Left kidney (tissue), 8 donors: ENCODE measurements at places on chromosomes 3 and 15. TPM values are rescaled to one million over a fixed set of nuclear protein-coding genes. Genes with fewer than 3 reads are reported as not detected.

The LAMB2 gene
- polyA plus RNA-seq = 435 TPM

The SKIC8 gene
- 131 TPM for polyA plus RNA-seq

The ROPN1 gene
- 0.25 TPM for polyA plus RNA-seq

The IL20RB gene
- polyA plus RNA-seq = 0.85 TPM

The TNFAIP8L3 gene
- 2.2 TPM for polyA plus RNA-seq

The CIB1 gene
- 49.4 TPM for polyA plus RNA-seq

The ZNF80 gene
- 0.15 TPM for polyA plus RNA-seq

The AMT gene
- 41.2 TPM for polyA plus RNA-seq

The SLC9C1 gene
- 1.2 TPM for polyA plus RNA-seq

The ARRDC4 gene
- 30.2 TPM for polyA plus RNA-seq

The ALCAM gene
- 128 TPM for polyA plus RNA-seq

The MAP1A gene
- 9.3 TPM for polyA plus RNA-seq

The GPR62 gene
- 0.48 TPM for polyA plus RNA-seq

The COL6A5 gene
- 0.07 TPM for polyA plus RNA-seq

The ZMYND10 gene
- polyA plus RNA-seq = 4.2 TPM

The MITF gene
- 40.7 TPM for polyA plus RNA-seq
